Foreskin fibroblast (primary cell): ENCODE measurements at places on chromosomes 11 and 22.

DNA sequence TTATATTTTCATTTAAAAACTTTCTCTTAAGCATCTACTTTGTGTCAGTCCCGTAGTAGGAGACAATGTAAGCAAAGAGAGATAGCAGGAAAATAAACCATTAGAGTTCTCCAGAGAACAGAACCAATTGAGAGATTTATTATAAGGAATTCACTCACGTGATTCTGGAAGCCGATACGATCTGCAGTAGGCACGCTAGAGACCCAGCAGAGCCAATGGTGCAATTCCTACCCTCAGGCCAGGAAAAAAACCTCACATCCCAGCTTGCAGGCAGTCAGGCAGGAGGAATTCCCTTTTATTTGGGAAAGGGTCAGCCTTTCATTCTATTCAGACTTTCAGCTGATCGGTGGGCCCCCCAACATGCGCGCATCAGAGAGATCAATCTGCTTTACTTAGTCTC, 7.3 kb upstream of the PLEKHA7 start:
- DNase-seq, result peak; percentile 54

DNA sequence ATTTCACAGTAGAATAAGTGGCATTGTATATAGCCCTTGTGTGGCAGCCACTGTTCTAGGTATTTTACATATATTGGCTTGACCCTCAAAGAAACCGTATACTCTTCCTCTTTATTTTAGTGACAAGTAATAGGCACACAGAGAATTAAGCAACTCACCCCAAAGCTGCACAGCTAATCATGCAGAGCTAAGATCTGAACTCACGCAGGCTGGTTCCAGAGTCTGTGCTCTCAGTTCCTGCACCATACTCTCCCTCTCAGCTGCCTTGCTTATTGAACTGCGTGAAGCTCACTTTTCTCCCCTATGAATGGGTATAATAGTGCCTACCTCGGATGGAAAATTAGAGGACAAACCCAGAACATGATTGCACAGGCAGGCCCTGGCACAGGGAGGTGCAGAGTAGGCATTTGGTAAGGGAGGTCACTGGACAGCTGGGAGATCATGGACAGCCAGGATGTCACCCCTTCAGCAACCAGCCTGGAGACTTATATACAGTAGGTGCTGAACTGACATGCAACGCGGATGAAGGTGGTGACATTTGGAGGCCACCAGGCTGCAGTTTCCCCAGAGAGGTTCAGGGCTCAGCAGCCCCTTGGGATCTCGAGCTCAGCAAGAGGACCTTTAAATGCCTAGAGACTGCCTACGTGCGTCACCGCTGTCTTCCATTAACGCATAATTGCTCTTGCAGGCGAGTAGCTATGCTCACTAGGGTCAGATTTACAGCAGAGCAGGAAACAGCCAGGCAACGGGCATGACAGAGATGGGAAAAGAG, 78.4 kb upstream of the TP53I11 start:
- DNase-seq, result no peak

DNA sequence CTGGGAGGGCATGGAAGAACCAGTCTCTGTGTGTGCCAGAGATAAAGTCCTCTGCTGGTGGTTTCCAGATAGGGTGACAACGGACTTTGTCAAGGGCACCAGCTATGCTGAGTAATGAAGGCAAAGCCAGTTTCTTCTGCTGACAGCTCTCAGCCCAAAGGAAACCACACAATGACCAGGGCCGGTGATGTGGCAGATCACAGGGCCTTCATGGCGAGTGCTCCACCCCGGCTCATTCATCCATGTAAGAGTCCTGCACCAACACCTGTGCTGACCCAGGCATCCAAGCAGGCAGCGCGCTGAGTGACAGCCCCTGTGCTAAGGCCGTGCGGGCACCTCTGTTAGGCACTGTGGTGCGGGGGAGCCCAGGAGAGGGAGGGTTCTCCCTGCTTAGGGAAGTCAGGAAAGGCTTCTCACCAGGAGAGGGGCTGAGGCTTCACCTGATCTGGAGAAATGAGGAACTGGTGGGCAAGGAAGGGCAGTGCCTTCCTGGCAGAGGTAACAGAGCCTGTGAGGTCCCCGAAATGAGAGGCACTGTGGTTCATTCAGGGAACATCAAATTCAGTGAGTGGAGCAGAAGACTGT, 33.8 kb downstream of the TP53I11 start:
- no peak for DNase-seq

DNA sequence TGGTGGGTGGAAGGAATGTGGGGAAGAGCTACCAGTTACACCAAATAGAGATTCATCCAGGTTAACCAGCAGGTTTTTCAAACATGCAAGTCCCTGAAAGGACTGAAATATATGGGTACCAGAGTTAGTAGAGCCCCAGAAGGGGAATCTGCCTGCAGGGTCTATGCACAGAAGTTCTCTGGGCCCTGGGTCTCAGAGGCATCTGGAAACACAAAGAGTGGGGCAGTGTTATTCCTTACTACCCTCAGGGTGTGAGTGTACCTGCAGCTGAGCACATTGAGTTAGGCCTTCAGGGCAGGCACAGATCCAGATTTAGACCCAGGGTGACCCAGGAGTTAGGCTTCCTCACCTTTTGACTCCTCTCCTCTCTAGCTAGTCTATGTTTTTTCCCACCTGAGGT, 43.9 kb upstream of the SWAP70 start:
- DNase-seq, result no peak

GRCh38 chr11:46727952-46728658, 9.1 kb downstream of the F2 start:
- DNase-seq, result no peak

GRCh38 chr11:8315463-8315862, 51.8 kb upstream of the LMO1 start:
- DNase-seq, result no peak

DNA sequence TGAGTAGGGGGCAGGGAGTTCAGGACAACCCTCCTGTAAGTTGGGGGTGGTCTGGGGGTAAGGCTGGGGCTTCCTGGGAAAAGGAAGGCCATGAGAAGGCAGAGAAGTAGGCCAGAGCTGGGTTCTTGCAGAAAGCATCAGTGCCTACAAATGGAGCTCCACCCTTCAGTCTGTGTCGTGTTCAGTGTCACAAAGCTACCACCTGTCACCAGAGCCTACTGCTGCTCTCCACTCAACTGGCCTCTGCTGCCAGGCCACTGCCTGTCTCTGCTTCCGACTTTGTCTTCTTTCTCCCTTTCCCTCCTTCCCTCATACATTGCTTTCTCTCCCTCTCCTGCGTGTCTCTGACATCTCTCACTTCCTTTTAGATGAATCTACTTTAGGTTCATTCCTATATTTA, 3.4 kb upstream of the WBP2NL start:
- no peak for DNase-seq

DNA sequence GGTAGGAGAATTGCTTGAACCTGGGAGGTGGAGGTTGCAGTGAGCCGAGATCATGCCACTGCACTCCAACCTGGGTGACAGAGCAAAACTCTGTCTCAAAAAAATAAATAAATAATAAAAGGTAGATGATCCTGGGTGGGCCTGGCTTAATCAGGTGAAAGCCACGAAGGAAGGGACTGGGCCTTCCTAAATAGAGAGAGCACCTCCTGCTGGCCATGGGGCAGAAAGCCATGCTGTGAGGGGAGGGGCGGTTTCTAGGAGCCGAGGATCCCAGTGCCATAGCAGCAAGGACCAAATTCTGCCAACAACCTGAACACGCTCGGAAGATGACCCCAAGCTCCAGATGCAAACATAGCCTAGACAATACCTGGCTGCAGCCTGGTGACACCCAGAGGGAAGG, 24.5 kb upstream of the DGKZ start:
- no peak for DNase-seq

- no peak for DNase-seq
Observed at GRCh38 chr22:32864041-32864440, 62.5 kb downstream of the TIMP3 start.

DNA sequence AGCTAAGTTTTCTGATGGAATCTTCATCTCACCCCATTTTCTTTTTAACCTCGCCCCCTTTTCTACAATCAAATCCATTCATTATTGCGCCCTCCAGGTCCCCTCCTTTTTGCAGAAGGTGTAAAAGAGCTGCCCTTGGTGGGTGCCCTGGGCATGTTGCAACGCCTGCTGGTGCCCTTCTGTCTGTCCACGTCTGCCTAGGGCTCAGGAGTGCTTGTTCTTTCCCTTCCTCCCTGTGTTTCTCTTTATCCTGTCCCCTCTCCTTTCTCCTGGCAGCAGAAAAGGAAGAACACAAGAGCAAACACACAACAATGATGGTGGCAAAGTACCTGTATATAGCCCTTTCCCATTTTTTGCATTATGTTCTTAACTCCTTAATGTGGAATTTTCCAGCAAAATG, 6.2 kb upstream of the TLCD5 start:
- DNase-seq, result no peak

- DNase-seq, result no peak
Observed at GRCh38 chr11:103844327-103845215, 191.9 kb upstream of the DDI1 start.

DNA sequence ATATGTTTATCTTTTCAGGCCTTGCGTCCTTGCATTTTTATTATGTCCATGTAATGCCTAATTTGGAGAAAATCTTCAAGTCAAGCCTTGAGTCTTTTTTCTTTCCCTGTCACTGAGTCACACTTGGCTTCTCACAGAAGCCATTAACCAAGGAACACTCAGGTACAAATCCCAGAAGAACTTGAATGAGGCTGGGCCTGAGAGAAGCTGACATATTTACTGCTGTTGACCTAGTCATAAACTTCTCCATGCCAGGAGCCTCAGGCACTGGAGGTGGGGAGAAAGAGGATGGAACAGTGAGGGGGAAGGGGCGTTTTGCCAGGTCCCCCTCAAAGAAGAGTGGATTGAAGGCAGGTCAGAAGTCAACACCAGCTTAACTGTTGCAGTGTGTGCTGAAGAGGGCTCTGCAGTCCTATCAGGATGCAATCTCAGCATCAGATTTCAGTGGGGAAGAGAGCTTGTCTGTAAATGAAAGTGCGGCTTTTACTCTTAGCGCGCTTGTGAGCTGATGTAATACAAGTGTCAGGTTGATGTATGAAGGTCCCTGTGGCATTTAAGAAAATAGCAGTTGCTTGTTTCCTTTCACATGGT, 526.0 kb downstream of the ETS1 start:
- peak; percentile 42 for DNase-seq

GRCh38 chr11:103582351-103582909, 454.0 kb upstream of the DDI1 start:
- peak; percentile 55 for DNase-seq

DNA sequence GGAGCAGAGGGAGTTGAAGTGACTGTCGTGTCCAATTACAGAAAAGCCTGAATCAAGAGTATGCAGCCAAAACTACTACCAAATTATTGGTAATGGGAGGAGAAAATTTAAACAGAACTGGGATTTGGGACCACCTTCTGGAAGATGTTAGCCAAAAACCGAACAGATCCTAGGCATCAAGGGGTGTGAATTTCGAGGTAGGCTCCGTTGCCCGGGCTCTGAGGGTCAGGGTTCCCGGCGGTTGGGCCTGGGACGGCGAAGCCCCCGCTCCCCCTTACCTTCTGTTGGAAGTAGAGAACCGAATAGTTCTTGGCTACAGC, 313 bp downstream of the PRCP start:
- DNase-seq, result no peak

DNA sequence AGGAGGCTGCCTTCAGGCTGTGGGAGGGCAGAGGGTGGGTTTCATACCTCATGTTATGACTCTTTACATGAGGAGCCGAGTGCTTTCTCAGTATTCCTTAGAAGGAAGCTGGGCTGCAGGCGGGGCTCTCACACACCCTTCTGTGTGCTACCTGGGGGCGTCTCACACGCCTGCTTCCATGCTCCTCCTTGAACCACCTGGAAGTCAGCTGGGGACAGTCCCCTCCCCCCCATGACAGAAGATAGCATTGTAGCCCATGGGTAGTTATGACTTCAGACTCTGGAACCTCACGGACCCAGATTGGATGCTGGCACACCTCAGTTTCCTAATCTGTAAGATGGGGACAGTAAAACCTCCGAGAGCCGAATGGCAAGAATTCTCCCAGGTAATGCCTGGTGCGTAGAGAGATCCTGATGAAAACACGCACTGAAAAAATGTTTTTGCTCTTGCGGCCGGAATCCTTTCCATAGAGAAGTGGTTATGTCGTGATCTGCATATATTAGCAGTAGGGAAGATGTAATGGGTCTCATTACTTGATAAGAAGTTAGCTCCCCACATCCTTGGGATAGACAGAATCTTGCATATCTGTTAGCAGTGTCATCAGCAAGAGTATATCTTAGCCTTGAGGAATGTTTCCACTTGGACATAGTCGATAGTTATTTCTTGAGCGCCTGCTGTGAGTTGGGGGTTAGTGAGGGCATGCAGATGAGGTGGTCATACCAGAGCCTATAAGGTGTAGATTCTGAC, 4.9 kb downstream of the DAGLA start:
- DNase-seq, result no peak

DNA sequence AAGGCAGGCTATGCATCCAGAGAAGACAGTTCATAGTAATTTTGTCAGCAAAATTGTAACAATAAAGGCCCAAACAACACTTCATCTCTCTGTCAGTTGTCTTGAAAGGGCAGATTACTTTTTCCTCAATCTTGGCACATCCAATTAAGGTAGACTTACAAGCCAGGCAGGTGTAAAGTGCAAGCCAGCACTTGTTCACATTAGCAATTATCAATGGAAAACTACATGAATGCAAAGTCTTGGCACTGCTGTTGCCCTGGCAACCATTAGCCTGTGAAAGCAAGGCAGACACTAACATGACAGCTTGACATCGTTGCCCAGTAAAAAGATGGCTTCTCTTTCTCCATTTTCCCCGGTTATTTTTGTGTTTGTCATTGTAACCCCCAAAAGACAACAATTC, 677.2 kb upstream of the TENM4 start:
- no peak for DNase-seq

- no peak for DNase-seq
Observed at GRCh38 chr22:45248832-45249561, 8.3 kb upstream of the KIAA0930 start.

DNA sequence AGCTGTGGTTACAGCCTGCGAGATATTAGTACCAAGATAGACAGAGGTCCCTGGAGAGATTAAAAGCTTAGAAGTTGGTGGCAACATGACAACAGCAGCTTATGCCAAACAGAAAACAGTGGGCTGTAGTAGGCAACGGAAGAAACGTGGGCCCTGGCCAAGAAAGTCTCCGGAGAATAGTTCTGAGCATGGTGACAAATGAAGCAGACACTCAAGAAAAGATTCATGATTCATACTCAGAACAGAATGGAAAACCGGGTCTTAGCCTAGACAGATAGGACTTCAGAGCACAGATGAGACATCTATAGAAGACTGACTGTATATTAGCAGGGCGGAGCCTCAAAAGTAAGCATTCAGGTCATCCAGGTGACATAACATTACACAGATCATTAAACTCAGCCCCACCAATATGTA, 727.4 kb downstream of the ETS1 start:
- DNase-seq, result no peak

GRCh38 chr22:24380220-24380904, 47.0 kb upstream of the ADORA2A start:
- no peak for DNase-seq

DNA sequence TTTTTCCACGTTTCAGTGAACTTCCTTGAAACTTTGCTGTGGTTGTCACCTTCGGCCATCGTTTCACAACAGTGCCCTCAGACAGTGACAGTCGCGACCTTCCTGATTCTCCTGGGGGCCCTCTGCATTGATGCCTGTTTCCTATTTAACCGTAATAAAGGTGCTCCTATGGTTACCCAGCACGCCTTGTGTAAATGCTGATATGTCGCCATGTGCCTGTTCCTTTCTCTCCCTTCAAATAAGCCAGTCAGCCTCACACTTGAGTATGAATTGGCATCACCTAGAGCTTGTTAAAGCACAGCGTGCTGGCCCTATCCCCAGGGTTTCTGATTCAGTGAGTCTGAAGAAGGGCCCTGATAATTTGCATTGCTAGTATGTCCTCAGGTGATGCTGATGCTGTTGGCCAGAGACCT, 104.8 kb downstream of the MICAL2 start:
- no peak for DNase-seq
